ENCODE measurements at places on chromosomes 3 and 15. TPM values are rescaled to one million over a fixed set of nuclear protein-coding genes. Genes with fewer than 3 reads are reported as not detected.

- DNase-seq = no peak
These were observed 34.4 kb downstream of the GLCE start for GRCh38 chr15:69194854-69195253.

DNA sequence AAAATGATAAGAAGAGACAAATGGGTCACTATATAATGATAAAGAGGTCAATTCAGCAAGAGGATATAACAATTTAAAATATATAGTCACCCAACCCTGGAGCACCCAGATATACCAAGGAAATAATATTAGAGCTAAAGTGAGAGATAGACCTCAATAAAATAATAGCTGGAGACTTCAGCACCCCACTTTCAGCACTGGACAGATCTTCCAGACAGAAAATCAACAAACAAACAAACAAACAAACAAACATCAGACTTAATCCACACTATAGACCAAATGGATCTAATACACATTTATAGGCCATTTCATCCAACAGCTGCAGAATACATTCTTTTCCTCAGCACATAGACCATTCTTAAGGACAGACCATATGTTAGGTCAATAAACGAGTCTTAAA is 79.4 kb downstream of the SENP7 start:
- no peak for DNase-seq

The CEMIP gene
- not detected for total RNA-seq

The DNAJC17 gene
- total RNA-seq = 103 TPM

The ROPN1 gene
- total RNA-seq = not detected

The TMEM212 gene
- total RNA-seq = not detected

The STXBP5L gene
- not detected for total RNA-seq

DNA sequence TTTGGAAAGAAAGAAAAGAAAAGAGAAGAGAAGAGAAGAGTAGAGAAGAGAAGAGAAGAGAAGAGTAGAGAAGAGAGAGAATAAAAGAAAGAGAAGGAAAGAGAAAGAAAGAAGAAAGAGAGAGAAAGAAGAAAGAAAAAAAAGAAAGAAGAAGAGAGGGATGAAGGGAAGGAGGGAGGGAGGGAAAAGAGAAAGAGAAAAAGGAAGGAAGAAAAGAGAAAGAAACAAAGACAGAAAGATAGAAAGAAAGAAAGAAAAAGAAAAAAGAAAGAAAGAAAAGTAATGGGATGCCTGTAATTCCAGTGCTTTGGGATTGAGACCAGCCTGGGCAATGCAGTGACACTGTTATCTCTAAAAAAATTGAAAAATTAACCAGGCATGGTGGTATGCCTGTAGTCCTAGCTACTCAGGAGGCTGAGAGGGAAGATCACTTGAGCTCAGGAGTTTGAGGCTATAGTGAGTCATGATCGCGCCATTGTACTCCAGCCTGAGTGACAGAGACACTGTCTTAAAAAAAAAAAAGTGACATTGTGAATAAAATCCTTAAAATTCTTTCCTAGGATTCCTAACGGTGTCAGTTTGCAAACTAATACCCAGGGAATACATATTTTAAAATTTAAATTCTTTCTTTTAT is 1.7 kb downstream of the RASL12 start:
- peak; percentile 27 for DNase-seq

- DNase-seq = no peak
These were observed 47.2 kb downstream of the THBS1 start for GRCh38 chr15:39628144-39628508.

GRCh38 chr3:53068176-53068575 is 22.3 kb upstream of the SFMBT1 start:
- DNase-seq = no peak

DNA sequence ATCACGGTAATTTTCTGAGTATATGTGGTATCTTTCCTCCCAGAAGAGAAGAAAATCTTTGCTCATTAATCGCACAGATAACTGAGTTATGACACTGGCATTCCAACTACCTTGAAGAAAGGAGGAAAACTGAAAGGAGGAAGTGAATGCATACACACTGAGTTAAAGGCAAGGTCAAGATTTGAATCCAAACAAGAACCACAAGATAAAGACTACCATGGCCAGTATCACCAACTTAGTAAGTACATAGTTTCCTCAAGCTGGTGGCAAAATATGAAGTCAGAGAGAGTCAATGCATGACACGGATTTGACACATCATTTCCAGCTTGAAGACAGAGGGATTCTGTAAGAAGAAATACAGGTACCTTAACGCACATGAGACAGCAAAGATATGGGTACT is 287.5 kb downstream of the ULK4 start:
- DNase-seq = no peak

Measured in Caki2 (cell line).